Tibial nerve (tissue), 4 donors: ENCODE measurements at places on chromosomes 5 and 9. TPM values are rescaled to one million over a fixed set of nuclear protein-coding genes. Genes with fewer than 3 reads are reported as not detected.

DNA sequence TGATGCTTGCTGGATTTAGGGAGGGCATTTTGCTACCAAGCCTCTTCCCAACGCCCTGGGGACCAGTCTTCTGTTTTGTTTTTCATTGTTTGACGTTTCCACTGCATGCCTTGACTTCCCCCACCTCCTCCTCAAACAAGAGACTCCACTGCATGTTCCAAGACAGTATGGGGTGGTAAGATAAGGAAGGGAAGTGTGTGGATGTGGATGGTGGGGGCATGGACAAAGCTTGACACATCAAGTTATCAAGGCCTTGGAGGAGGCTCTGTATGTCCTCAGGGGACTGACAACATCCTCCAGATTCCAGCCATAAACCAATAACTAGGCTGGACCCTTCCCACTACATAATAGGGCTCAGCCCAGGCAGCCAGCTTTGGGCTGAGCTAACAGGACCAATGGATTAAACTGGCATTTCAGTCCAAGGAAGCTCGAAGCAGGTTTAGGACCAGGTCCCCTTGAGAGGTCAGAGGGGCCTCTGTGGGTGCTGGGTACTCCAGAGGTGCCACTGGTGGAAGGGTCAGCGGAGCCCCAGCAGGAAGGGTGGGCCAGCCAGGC, 23.0 kb downstream of the PCDHGC5 start:
- H3K4me3 ChIP-seq = no peak overlapping the region
- H3K27ac ChIP-seq = peak overlapping the region; percentile 64
- H3K4me1 ChIP-seq = no peaks in the 10 kb centered on the region
- H3K36me3 ChIP-seq = peaks cover 31% of the 10 kb centered on the region

DNA sequence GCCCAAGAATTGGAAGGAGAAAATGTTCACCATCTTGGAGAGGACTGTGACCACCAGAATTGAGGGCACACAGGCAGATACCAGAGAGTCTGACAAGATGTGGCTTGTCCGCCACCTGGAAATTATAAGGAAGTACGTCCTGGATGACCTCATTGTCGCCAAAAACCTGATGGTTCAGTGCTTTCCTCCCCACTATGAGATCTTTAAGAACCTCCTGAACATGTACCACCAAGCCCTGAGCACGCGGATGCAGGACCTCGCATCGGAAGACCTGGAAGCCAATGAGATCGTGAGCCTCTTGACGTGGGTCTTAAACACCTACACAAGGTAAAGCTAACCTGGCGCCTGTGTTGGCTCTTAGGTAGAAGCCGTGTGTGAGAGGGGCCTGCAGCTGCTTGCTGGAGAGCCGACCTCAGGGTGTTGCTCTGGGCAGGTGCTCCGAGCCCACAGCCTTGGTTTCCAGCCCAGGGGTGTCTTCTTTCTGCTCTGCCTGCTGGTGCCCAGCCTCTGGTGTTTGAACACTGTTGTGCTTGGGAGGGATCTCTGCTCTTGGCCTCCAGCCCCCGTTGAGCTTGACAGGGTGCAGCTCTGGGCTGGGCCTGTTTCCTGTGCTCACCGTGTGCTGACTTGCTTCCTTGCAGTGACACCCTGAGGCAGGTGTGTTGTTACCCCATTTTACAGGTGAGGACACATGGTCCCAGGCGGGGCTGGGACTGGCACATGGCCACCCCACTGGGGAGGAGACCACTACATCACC, 10.9 kb downstream of the EXOC3 start:
- H3K36me3 ChIP-seq = peaks cover 6% of the 10 kb centered on the region
- no peak overlapping the region for H3K27ac ChIP-seq
- no peak overlapping the region for H3K4me3 ChIP-seq
- DNase-seq = no peak
- H3K27me3 ChIP-seq = no peaks in the 10 kb centered on the region

- H3K4me1 ChIP-seq = peaks cover 37% of the 10 kb centered on the region
- peak overlapping the region; percentile 57 for H3K27ac ChIP-seq
- DNase-seq = no peak
Observed at GRCh38 chr5:157554179-157555036, 21.2 kb downstream of the ADAM19 start.

DNA sequence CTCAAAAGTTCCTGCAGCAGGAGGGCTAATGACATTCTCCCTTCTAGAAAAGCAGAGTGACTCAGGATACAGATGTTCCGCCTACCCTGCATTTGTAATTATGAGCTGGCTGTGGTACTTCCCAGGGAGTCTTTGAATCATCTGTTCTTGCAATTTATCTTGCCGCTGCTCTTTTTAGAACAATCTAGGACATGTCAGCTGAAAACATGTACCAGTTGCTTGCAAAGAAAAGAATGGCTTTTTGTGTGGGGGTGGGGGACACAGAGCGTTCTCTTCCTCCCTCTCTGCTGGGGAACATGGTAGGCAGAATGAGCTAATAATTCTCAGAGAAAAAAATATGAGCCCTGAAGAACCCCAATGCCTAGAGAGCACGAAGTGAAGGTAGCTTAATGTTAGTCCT, 51.7 kb upstream of the TUT7 start:
- H3K27ac ChIP-seq = no peak overlapping the region
- no peaks in the 10 kb centered on the region for H3K27me3 ChIP-seq
- no peak overlapping the region for H3K4me3 ChIP-seq
- DNase-seq = no peak
- H3K36me3 ChIP-seq = no peaks in the 10 kb centered on the region

RMI1 gene
- 2.7 TPM for total RNA-seq
